Osteocyte (in vitro differentiated cells): ENCODE measurements at places on chromosomes 7 and 10.

DNA sequence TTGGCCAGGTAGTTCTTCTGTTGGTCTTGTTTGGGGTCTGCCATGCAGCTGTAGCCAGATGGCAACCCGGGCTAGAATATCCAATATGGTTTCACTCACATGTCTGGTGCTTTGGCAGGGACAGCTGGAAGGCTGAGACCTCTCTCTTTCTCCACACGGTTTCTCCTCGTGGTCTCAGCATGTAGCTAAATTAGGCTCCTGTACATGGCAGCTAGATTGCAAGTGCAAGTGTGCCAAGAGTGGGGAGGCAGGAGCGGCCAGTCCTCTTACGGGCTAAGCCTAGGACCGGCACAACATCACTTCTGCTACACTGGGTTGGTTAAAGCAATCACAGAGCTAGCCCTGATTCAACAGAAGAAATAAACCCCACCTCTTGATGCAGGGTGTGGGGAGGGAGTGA is 9.3 kb upstream of the PDE1C start:
- no peak for DNase-seq
- no peaks in the 10 kb centered on the region for H3K27me3 ChIP-seq
- H3K4me1 ChIP-seq, result peaks cover 43% of the 10 kb centered on the region
- H3K36me3 ChIP-seq, result peaks cover 5% of the 10 kb centered on the region
- H3K27ac ChIP-seq, result peak overlapping the region; percentile 17
- H3K4me3 ChIP-seq, result no peak overlapping the region

DNA sequence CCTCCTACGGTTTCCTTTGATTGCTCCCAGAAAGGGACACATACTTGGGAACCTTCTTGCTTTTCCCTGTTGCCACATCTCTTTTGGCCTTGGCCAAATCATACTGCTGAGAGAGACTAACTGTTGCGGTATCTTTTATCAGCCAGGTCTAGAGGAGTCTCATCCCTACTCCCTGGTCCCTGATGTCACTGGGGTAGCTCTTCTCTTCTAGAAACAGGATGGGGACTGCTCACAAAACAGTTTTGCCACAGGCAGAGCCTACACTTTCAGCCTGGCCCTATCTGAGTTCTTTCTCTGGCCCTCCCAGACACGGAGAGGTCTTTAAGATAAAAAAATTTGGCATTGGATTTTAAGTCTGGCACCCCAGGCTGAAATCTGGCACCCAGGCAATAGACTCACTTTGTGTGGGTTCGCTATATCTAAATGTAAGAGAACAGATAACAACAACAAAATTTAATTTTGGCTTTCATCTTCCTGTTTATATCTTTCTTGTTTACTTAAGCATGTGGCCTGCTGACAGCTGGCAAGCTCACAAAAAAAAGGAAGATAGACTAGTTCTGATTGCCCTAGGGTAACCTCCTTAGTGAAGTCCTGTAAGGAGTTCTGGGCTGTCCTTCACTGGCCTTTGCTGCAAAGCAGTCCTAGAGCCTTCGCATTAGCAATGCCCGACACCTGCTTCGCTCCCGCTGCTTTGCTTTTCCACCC is 228.3 kb upstream of the NPVF start:
- no peaks in the 10 kb centered on the region for H3K36me3 ChIP-seq
- H3K27me3 ChIP-seq, result peaks cover 32% of the 10 kb centered on the region
- H3K4me1 ChIP-seq, result no peaks in the 10 kb centered on the region
- no peak overlapping the region for H3K27ac ChIP-seq
- H3K4me3 ChIP-seq, result no peak overlapping the region

GRCh38 chr7:103551016-103551415 is 105.0 kb upstream of the SLC26A5 start:
- H3K4me3 ChIP-seq, result no peak overlapping the region
- no peaks in the 10 kb centered on the region for H3K36me3 ChIP-seq
- peaks cover 8% of the 10 kb centered on the region for H3K27me3 ChIP-seq
- DNase-seq, result no peak
- H3K27ac ChIP-seq, result no peak overlapping the region

DNA sequence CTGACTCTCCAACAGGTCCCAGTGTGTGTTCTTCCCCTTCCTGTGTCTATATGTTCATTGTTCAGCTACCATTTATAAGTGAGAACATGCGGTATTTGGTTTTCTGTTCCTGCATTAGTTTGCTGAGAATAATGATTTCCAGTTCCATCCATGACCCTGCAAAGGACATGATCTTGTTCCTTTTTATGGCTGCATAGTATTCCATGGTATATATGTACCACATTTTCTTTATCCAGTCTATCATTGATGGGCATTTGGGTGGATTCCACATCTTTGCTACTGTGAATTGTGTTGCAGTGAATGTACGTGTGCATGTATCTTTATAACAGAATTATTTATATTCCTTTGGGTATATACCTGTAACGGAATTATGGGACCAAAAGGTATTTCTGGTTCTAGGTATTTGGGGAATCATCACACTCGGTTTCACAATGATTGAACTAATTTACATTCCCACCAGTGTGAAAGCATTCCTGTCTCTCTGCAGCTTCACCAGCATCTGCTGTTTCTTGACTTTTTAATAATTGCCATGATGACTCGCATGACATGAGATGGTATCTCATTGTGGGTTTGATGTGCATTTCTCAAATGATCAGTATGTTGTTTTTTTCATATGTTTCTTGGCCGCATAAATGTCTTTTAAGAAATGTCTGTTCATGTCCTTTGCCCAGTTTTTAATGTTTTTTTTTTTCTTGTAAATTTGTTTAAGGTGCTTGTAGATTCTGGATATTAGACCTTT is 60.2 kb downstream of the LSMEM1 start:
- H3K36me3 ChIP-seq, result no peaks in the 10 kb centered on the region
- peaks cover 44% of the 10 kb centered on the region for H3K27me3 ChIP-seq
- H3K4me3 ChIP-seq, result no peak overlapping the region
- no peaks in the 10 kb centered on the region for H3K4me1 ChIP-seq

DNA sequence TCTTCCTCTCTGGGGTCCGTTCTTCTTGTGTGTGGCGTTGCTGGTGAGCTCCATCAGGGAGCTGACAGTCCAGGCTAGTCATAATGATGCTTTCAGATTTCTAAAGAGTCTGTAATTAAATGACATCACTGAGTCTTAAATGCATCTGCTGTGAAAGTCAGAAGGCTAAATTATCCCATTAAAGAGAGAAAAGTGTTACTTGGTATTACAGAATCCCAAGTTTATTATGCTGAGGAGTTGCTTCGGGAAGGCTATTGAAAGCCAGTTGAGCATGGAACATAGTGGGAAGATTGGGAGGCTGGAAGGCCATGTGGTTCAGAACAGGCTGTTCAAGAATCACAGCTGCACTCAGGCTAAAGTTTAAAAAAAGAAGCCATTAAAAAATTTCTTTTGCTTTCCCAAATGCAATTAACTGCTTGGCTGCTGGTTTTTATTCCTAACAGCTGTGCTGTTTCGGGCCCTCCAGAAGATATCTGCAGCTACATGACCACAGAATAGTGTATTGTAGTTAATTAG is 342.6 kb upstream of the LRGUK start:
- H3K4me3 ChIP-seq, result no peak overlapping the region
- no peaks in the 10 kb centered on the region for H3K27me3 ChIP-seq
- no peak for DNase-seq
- no peak overlapping the region for H3K27ac ChIP-seq
- H3K36me3 ChIP-seq, result no peaks in the 10 kb centered on the region
- H3K4me1 ChIP-seq, result no peaks in the 10 kb centered on the region

- H3K36me3 ChIP-seq, result no peaks in the 10 kb centered on the region
- no peak for DNase-seq
- no peaks in the 10 kb centered on the region for H3K4me1 ChIP-seq
- H3K4me3 ChIP-seq, result no peak overlapping the region
These were observed 9.4 kb downstream of the NPC1L1 start for GRCh38 chr7:44531421-44532380.

- no peak overlapping the region for H3K4me3 ChIP-seq
- DNase-seq, result no peak
- no peaks in the 10 kb centered on the region for H3K4me1 ChIP-seq
- no peak overlapping the region for H3K27ac ChIP-seq
These were observed 80.0 kb downstream of the RBM33 start for GRCh38 chr7:155724327-155725005.

- H3K36me3 ChIP-seq, result no peaks in the 10 kb centered on the region
- peaks cover 6% of the 10 kb centered on the region for H3K4me1 ChIP-seq
- H3K27ac ChIP-seq, result no peak overlapping the region
- H3K27me3 ChIP-seq, result no peaks in the 10 kb centered on the region
These were observed 50.2 kb downstream of the ELFN1 start for GRCh38 chr7:1720326-1720725.

- no peak for DNase-seq
- H3K27ac ChIP-seq, result no peak overlapping the region
- no peak overlapping the region for H3K4me3 ChIP-seq
- no peaks in the 10 kb centered on the region for H3K36me3 ChIP-seq
- H3K27me3 ChIP-seq, result no peaks in the 10 kb centered on the region
These were observed 311.3 kb downstream of the TCERG1L start for GRCh38 chr10:131000244-131000643.

DNA sequence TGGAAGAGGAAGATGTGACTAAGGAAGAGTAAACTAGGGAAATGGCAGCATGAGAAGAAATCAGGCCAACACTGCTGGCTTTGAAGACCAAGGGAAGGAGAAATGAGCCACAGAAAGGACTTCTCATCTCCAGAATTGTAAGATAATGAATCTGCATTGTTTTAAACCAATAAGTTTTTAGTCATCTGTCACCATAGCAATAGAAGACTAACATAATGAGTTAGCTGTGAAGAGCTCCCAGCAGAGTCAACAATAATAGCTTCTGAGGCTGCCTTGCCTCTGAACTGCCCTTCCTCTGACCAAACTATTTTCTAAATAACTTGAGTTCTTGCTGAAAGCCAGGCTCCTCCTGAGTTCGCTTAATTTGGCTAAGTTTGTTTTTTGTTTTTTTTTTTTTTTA is 103.6 kb downstream of the CACNA2D1 start:
- no peaks in the 10 kb centered on the region for H3K27me3 ChIP-seq
- no peak for DNase-seq
- H3K4me1 ChIP-seq, result no peaks in the 10 kb centered on the region
- H3K27ac ChIP-seq, result no peak overlapping the region
- peaks cover 1% of the 10 kb centered on the region for H3K36me3 ChIP-seq

DNA sequence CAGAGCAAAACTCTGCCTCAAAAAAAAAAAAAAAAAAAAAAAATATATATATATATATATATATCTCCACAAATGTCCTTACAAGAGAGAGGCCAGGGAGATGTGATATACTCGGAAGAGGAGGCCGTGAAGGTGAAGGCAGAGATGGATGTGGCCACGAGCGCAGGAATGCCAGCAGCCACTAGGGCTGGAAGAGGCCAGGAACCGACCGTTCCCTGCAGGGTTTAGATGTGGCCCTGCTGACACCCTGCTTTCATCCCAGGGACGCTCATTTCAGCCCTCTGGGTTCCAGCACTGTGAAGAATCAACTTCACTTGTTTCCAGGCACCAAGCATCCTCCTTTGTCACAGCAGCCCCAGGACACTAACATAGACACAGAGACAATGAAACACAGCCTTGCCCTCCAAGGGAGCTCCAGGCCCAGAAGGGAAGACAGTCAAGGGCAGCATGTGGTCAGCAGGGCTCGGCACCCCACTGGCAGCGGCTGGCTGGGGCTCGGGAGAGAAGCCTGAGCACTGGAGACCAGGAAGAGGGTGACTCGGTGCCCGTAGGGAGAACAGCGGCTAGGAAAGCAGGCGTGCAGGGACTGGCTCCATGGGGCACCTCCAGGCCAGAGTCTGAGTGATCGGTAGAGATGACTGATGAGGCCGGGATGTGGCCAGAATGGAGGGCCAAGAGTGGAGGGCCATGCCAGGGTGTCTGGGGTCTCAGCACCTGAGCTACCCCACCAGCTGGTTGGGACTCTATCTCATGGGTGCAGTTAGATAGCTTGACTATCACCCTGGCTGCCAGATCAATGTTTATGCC is 7.6 kb downstream of the WDR86 start:
- H3K4me3 ChIP-seq, result no peak overlapping the region
- no peak overlapping the region for H3K27ac ChIP-seq
- no peaks in the 10 kb centered on the region for H3K36me3 ChIP-seq
- DNase-seq, result no peak
- peaks cover 41% of the 10 kb centered on the region for H3K4me1 ChIP-seq

GRCh38 chr10:90007226-90007625 is 305.8 kb downstream of the KIF20B start:
- H3K4me3 ChIP-seq, result no peak overlapping the region
- H3K36me3 ChIP-seq, result no peaks in the 10 kb centered on the region
- no peak overlapping the region for H3K27ac ChIP-seq
- DNase-seq, result no peak
- peaks cover 27% of the 10 kb centered on the region for H3K27me3 ChIP-seq
- H3K4me1 ChIP-seq, result no peaks in the 10 kb centered on the region

- H3K27me3 ChIP-seq, result no peaks in the 10 kb centered on the region
- no peak overlapping the region for H3K4me3 ChIP-seq
- H3K27ac ChIP-seq, result no peak overlapping the region
- peaks cover 46% of the 10 kb centered on the region for H3K36me3 ChIP-seq
- no peaks in the 10 kb centered on the region for H3K4me1 ChIP-seq
- DNase-seq, result peak; percentile 78
These were observed 15.7 kb downstream of the HPS1 start for GRCh38 chr10:98431016-98431415.

GRCh38 chr7:156401617-156402016 is 239.0 kb upstream of the RNF32 start:
- no peaks in the 10 kb centered on the region for H3K27me3 ChIP-seq
- no peak overlapping the region for H3K4me3 ChIP-seq
- H3K36me3 ChIP-seq, result no peaks in the 10 kb centered on the region
- DNase-seq, result no peak
- no peaks in the 10 kb centered on the region for H3K4me1 ChIP-seq

DNA sequence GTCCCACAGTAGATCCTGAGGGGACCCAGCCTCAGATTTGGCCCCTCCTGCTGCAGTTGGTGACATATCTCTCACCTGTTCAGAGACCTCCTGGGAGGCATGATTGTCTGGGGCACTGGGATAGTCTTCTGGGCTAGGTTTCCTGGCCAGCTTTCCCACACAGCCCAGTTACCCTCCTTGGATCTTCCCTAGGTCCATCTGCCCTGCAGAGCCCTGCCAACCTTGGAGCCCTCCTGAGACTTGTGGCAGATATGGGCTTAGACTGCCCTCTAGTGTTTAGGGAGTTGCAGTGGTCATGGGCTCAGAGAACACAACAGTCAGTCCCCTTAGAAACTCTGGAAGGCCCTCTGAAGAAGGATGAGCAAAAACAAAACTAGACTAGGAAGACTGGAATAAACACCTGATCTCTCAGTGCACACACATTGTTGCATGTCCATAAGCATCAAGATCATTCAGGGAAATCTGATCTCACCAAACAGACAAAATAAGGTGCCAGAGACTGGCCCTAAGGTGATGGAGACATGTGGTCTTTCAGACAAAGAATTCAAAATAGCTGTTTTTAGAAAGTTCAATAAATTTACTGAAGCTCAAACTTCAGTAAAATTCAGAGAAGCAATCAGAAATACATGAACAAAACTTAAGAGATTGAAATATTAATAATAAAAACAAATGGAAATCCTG is 324.6 kb downstream of the ATRNL1 start:
- no peak overlapping the region for H3K4me3 ChIP-seq
- no peak for DNase-seq
- no peaks in the 10 kb centered on the region for H3K36me3 ChIP-seq
- H3K27me3 ChIP-seq, result no peaks in the 10 kb centered on the region
